ENCODE measurements at places on chromosomes 4 and X.
A peak's percentile ranks its signal among the peaks of the same experiment; 100 is the strongest.

- DNase-seq, result no peak
These were observed 9.2 kb upstream of the SYNPO2 start for GRCh38 chr4:118879409-118879808.

- no peak for DNase-seq
These were observed 128.3 kb downstream of the TSPAN5 start for GRCh38 chr4:98529970-98530569.

DNA sequence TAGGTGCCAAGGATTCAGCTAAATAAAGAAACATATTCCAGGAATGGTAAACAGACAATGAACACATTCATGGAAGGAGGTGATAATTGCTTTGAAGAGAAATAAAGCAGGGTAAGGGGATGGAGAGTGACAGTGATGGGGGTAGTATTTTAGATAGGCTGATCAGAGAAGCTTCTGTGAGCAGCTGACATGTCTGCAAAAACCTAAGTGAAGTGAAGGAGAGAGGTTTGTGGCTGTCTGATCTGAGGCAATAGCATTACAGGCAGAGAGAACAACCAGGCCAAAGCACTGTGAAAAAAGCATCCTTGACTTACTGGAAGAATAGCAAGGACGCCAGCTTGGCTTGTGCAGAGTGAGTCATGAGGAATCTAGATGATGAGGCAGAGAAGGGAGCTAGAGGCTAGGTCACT, 271.9 kb upstream of the GATB start:
- DNase-seq, result no peak

DNA sequence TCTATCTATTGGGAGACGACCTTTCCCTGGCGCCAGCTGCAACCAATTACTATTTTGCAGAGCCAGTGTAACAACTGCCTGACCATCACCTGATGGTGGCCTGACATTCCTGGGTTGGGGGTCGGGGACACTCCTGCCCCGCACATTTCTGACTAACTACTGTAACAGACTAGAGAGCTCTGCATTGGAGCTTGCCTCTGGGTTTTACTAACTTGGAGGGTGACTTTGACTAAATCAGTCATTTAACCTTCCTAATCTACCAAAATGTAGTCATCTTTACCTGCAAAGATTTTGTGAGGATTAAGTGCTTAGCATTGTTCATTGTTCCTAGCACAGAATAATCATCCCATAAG, 37.5 kb upstream of the ABCG2 start:
- no peak for DNase-seq

DNA sequence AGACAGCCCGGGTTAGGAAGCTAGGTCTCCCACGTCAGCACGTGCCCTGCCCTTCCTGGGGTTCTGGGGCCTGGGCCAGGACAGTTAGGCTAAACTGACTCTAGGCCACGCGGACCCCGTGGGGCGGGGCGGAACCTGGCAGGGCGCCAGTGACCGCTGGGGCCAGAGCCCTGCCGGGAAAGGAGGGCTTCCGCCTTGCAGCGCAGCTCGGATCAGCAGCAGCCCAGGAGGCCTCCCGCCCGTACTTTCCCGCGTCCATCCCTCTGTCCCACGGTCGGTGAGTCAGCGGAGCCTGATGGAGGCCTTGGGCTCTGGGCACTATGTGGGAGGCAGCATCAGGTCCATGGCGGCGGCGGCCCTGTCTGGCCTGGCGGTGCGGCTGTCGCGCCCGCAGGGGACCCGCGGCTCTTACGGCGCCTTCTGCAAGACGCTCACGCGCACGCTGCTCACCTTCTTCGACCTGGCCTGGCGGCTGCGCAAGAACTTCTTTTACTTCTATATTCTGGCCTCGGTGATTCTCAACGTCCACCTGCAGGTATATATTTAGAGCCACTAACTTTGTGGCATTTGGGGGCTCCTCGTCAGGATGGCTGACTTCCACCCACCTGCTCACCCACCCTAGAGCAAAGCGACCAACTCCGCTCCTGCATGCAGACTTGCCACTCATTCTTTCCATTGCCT, at the start of gene SMIM10:
Gene SMIM10 (plus strand): TSS at position 191 of the 681 bp plus-strand sequence. CDS start 105 bp downstream, at position 296.
- DNase-seq, result peak; percentile 15

GRCh38 chr4:17765514-17766286, 15.7 kb downstream of the FAM184B start:
- DNase-seq, result no peak

GRCh38 chr4:5974321-5974720, 43.9 kb downstream of the C4orf50 start:
- DNase-seq, result no peak

DNA sequence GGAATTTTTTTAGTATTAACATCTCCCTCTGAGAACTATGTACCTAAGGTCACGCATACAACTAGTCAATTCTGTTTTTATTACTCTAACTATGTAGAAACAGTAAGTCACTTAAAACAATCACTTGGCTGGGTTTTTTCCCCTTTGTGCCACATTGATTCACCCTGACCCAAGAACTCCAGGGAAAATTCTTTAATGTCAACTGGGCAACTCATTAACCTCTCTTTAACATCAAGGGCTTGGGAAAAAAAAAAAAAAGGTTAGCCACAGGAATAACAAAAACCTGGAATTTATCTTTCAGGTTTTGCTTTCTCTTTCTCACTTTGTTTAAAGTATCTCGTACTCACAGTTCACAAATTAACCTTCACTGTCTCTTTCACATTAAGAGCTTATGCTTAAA, 8.1 kb downstream of the RPL9 start:
- no peak for DNase-seq

- DNase-seq, result no peak
These were observed 44.7 kb upstream of the TET2 start for GRCh38 chr4:105102016-105102415.

GRCh38 chr4:81634766-81635549, 163.3 kb upstream of the RASGEF1B start:
- no peak for DNase-seq

GRCh38 chrX:13469963-13470684, 99.3 kb upstream of the EGFL6 start:
- DNase-seq, result no peak

DNA sequence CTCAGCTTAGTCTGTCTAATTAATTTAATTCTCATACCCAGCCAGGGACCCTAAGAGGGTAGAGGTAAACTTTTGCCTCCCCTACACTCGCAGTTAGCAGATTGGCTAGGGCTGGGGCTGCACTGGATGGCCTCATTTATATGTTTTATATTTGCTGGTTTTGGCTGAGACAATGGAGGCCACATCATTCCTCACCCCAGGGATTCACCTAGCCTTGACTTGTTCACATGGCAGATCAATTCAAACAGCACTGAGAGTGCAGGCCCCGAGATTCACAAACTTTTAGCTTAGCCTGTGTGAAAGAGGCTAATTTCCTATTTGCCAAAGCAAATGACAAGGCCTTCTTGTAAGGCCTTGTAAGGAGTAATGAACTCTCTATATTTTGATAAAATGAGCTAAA, 844.4 kb downstream of the ARAP2 start:
- no peak for DNase-seq

DNA sequence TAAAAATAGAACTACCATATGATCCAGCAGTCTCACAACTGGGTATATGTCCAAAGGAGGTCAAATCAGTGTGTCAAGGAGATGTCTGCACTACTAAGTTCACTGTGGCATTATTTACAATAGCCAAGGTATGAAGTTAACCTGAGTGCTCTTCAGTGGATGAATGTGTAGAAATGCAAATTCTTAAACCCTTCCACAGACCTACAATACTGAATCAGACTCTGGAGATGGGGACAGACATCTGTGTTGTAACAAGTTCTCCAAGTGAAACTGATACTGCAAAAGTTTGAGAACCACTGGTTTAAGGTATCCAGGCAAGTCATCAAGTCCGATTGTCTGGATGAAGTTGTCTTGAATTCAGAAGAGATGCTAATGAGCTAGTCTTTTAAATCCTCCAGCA, 38.5 kb downstream of the SMAD1 start:
- DNase-seq, result no peak

- DNase-seq, result no peak
These were observed 3.0 kb upstream of the BCOR start for GRCh38 chrX:40100537-40101429.

GRCh38 chrX:69014200-69014599, 151.1 kb downstream of the PJA1 start:
- DNase-seq, result no peak

All from activated naive CD4-positive, alpha-beta T cell treated with anti-CD3 and anti-CD28 coated beads, Interleukin-2, amount 50 U/mL, for 72 hours (primary cell).